Muscle of leg (tissue), 16 donors: ENCODE measurements at places on chromosomes 7 and 10. TPM values are rescaled to one million over a fixed set of nuclear protein-coding genes. Genes with fewer than 3 reads are reported as not detected.

- H3K4me3 ChIP-seq: no peak overlapping the region
- DNase-seq: peak; percentile 36
- H3K27me3 ChIP-seq: no peaks in the 10 kb centered on the region
Measured at GRCh38 chr7:27784399-27785053, 44.6 kb downstream of the TAX1BP1 start.

The FFAR4 gene
- not detected for total RNA-seq

The URGCP gene
- 20.7 TPM for total RNA-seq

DNA sequence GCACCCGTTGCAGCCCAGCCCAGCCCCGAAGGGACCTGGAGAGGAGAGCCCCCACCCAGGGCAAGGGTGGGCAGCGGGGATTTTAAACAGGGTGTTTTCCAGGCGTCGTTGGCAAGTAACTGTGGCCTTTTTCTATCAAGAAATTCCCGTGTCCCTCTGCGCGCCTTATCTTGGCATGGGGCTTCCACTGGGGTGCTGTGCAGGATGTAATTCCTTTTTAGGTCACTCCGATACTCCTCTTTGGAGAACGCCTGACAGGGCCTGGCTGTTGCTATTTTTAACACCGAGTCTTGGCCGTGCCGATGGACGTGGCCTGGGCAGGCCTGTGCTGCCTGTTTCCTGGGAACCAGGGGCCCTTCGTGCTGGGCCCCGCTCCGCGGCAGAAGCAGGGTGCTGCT is 93.8 kb downstream of the INPP5A start:
- peak; percentile 83 for DNase-seq
- no peaks in the 10 kb centered on the region for H3K27me3 ChIP-seq
- no peak overlapping the region for H3K4me3 ChIP-seq
- H3K27ac ChIP-seq: peak overlapping the region; percentile 97

The CYP26C1 gene
- 0.09 TPM for total RNA-seq

GRCh38 chr7:133517766-133518165 is 264.9 kb downstream of the EXOC4 start:
- no peak for DNase-seq
- H3K27me3 ChIP-seq: no peaks in the 10 kb centered on the region
- no peak overlapping the region for H3K27ac ChIP-seq

The ZNF438 gene
- 14.5 TPM for total RNA-seq

DNA sequence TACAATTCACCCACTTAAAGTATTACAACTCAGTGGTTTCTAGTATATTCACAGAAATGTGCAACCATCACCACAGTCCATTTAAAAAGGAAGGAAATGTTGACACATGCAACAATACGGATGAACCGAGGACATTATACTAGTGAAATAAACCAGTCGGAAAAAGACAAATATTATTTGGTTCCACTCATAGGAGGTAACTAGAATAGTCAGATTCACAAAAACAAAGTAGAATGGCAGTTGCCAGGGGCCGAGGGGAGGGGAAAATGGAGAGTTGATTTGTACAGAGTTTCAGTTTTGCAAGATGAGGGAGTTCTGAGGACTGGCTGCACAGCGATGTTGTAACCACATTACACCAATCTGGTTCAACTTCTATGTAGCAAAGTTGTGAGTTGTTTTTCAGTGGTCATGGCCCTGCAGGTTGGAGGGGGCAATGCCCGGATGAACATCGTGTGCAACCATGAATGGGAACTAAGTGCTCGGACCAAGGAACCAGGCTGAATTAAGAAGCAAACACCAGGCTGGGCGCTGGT is 17.6 kb upstream of the TNPO3 start:
- H3K4me3 ChIP-seq: no peak overlapping the region
- DNase-seq: no peak
- no peak overlapping the region for H3K27ac ChIP-seq

- no peak overlapping the region for H3K4me3 ChIP-seq
- no peaks in the 10 kb centered on the region for H3K27me3 ChIP-seq
- no peaks in the 10 kb centered on the region for H3K4me1 ChIP-seq
- no peaks in the 10 kb centered on the region for H3K36me3 ChIP-seq
- H3K27ac ChIP-seq: no peak overlapping the region
Measured at GRCh38 chr10:34585422-34586112, 229.5 kb downstream of the PARD3 start.

The ESYT2 gene
- 46.5 TPM for total RNA-seq

The AP5Z1 gene
- total RNA-seq: 12.8 TPM

- peaks cover 2% of the 10 kb centered on the region for H3K27me3 ChIP-seq
- no peak for DNase-seq
- no peak overlapping the region for H3K4me3 ChIP-seq
Measured at GRCh38 chr10:79320820-79321493, 26.3 kb upstream of the PPIF start.

The CDC123 gene
- 60.2 TPM for total RNA-seq

The SFTPD gene
- total RNA-seq: 1.1 TPM

GRCh38 chr7:10972174-10972573 is 1.5 kb upstream of the PHF14 start:
- no peaks in the 10 kb centered on the region for H3K36me3 ChIP-seq
- H3K27me3 ChIP-seq: no peaks in the 10 kb centered on the region
- no peak overlapping the region for H3K4me3 ChIP-seq
- no peak for DNase-seq
- no peak overlapping the region for H3K27ac ChIP-seq

DNA sequence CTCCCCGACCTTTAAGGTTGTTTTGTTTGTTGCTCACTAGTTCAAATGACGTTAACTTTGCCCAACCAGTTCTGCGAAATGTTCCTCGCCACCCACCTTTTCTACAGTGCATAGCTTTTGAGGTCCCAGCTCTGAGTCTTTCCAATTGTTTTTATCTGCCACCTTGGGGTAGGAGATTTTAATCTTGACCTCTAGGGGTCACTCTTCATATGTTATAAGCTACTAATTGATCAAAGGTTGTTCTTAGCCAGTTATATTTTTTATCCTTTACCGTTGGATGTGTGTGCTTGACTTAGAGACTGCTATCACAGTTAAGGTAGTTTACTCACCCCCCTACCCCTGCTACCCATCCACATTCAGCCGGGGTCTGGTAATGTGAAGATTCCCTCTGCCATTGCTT is 372.4 kb downstream of the SUGCT start:
- no peaks in the 10 kb centered on the region for H3K36me3 ChIP-seq
- H3K4me3 ChIP-seq: no peak overlapping the region
- no peak overlapping the region for H3K27ac ChIP-seq
- H3K4me1 ChIP-seq: no peaks in the 10 kb centered on the region
- no peak for DNase-seq

GRCh38 chr10:7773845-7774801 is 13.7 kb downstream of the KIN start:
- peaks cover 45% of the 10 kb centered on the region for H3K36me3 ChIP-seq
- H3K27ac ChIP-seq: peak overlapping the region; percentile 13
- H3K4me3 ChIP-seq: no peak overlapping the region

The SCIN gene
- 0.27 TPM for total RNA-seq

DNA sequence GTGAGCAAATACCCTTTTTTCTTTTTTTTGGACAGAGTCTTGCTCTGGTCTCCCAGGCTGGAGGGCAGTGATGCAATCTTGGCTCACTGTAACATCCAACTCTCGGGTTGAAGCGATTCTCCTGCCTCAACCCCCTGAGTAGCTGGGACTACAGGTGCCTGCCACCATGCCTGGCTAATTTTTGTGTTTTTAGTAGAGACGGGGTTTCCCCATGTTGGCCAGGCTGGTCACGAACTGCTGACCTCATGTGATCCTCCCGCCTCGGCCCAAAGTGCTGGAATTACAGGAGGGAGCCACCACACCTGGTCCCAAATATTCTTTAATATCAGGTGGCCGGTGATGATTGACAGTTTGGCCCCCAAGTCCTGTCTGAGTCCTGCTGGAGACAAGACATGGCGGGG is 6.6 kb downstream of the LAT2 start:
- H3K27ac ChIP-seq: no peak overlapping the region
- no peak for DNase-seq
- H3K4me1 ChIP-seq: no peaks in the 10 kb centered on the region

DNA sequence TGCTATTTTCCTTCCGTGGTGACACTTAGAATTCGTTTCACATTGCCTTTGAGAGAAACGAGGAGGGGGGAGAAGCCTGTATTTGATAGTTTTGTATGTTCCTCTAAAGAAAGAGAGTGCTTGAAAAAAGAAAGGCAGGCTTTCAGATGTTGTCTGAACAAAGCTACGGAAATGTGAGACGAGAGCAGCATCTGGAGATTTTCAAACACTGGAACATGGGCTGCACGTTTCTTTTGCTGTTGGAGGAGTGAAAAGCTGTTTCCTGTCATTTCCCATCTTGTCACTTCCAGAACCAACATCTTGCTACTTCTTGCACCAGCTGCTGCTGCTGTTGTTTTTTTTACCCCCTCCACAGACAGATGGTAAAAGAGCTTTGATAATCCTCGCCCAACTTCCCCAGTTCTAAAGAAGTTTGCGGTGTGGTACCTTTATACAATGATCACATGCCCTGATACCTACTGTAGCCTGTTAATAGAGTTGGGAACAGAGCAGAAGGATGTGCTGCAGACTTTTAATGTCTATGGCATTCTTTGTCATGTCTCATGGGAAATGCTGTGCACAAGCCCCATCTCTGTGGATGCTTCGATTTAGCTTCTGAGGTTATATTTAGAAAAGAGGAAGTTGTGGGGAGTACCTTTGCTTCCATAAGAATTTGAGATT is 408.1 kb downstream of the AUTS2 start:
- H3K4me1 ChIP-seq: peaks cover 5% of the 10 kb centered on the region
- DNase-seq: peak; percentile 74
- no peak overlapping the region for H3K4me3 ChIP-seq
- H3K27me3 ChIP-seq: no peaks in the 10 kb centered on the region
- peak overlapping the region; percentile 0 for H3K27ac ChIP-seq
- H3K36me3 ChIP-seq: no peaks in the 10 kb centered on the region

The CALHM2 gene
- total RNA-seq: 10.5 TPM

The CCDC7 gene
- 34.6 TPM for total RNA-seq

DNA sequence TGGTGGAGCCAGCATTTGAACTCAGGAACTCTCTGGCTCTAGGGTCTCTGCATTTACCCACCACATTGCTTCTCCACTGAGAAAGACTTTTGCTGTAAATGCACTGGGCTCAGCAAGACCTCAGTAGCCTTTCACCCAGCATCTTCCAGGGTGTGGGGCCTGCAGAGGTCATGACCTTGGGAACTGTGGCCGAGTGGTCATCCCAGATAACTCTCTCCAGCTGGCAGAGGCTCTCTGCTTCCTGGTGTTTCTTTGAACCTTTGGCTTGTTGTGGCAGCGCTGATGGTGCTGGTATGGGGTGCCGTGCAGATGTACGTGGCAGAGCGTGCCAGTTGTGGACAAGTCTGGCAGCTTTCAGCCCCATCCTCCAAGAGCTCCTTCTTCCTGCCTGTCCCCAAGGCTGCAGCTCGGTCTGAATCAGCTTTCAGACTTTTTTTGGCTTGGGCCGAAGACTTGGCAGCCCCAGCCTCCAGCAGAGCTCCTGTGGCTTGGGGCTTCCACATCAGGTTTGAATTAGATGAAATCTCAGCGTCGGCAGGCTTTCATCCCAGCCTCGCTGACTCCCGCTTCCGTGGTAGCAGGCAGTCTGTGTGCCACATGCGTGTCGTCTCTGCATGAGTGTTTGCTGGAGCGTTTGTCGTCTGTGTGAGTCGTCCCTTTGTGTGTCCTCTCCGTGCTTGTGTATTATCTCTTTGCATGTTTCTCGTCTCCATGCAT is 21.5 kb downstream of the ADAMTS14 start:
- H3K4me1 ChIP-seq: peaks cover 37% of the 10 kb centered on the region
- DNase-seq: peak; percentile 96
- no peak overlapping the region for H3K4me3 ChIP-seq
- peak overlapping the region; percentile 29 for H3K27ac ChIP-seq
- H3K36me3 ChIP-seq: peaks cover 13% of the 10 kb centered on the region

- no peaks in the 10 kb centered on the region for H3K4me1 ChIP-seq
- no peak overlapping the region for H3K27ac ChIP-seq
- H3K36me3 ChIP-seq: no peaks in the 10 kb centered on the region
- no peak overlapping the region for H3K4me3 ChIP-seq
- DNase-seq: peak; percentile 44
Measured at GRCh38 chr10:6840201-6840691, 260.2 kb upstream of the PRKCQ start.

The CLDN3 gene
- 0.13 TPM for total RNA-seq

GRCh38 chr10:13018171-13018570 is 16.7 kb upstream of the CCDC3 start:
- no peaks in the 10 kb centered on the region for H3K27me3 ChIP-seq
- H3K4me1 ChIP-seq: no peaks in the 10 kb centered on the region
- H3K4me3 ChIP-seq: no peak overlapping the region
- H3K27ac ChIP-seq: no peak overlapping the region

DNA sequence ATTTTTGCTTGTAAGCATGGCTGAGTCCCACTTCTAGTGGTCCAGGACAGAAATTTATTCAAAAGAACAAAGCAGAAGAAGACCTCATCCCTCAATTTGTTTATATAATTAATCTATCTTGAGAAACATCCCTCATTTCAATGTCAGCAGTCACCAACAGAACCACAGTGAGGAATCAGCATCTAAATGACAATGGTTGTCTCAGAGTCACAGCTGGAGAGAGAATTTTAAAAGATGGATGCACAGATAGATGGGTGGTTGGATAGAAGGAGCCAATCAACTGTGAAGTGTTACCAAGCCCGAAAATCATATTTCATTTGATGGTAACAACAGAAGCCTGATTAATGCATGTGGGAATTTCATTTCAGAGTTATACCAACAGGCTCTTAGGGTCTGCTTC is 55.0 kb downstream of the ICA1 start:
- DNase-seq: no peak
- no peaks in the 10 kb centered on the region for H3K27me3 ChIP-seq
- H3K27ac ChIP-seq: no peak overlapping the region
- no peak overlapping the region for H3K4me3 ChIP-seq

GRCh38 chr7:13979671-13980435 is 9.6 kb downstream of the ETV1 start:
- no peaks in the 10 kb centered on the region for H3K27me3 ChIP-seq
- no peak overlapping the region for H3K4me3 ChIP-seq
- DNase-seq: peak; percentile 94
- peak overlapping the region; percentile 87 for H3K27ac ChIP-seq
- no peaks in the 10 kb centered on the region for H3K4me1 ChIP-seq
- H3K36me3 ChIP-seq: peaks cover 2% of the 10 kb centered on the region
